ENCODE measurements at places on chromosomes 5 and 9.

GRCh38 chr5:176664886-176665285 is 17.6 kb downstream of the TSPAN17 start:
- no peak for DNase-seq

DNA sequence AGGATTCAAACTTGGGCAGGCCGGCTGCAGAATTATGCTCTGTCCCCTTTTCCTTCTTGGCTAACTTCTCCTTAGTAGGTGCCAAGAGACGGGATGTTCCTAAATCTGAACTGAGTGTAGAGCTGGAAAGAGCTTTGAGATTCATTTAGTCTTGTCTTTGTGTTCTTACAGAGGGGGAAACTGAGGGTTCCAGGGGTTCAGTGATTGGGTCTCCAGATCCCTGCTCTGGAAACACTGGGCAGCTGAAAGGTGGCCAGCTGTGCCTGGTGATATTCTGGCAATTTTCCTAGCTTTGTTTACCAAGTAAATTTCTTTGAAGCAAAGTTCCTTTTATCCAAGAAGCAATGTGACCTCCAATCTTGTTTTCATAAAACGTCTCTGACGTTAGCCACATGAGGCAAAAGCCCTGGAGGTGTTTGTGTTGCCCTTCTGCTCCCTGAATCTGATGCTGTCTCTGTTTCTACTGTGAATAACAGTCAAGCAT is 288.7 kb downstream of the ZSWIM6 start:
- DNase-seq = no peak

- no peak for DNase-seq
Observed at GRCh38 chr5:150219142-150219541, 29.3 kb downstream of the SLC6A7 start.

DNA sequence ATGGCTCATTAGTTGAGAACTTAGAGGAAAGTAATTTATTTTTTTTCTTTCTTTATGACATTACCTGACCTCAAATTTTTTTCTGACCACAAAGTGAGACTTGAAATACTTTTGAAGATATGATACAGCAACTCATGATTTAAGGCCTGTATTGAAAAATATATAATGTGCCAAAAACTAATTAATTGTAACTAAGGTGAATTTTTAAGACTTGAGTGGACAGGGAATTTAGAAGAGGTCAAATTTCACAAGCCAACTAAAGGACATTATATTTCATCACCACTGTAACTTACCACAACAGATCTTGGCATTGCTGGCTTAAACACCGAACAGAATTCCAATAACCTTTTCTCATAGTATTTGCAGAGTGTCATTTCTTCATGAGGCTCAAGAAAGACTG is 1.8 kb downstream of the CCNH start:
- no peak for DNase-seq

- no peak for DNase-seq
Observed at GRCh38 chr9:12759761-12760160, 15.1 kb upstream of the LURAP1L start.

DNA sequence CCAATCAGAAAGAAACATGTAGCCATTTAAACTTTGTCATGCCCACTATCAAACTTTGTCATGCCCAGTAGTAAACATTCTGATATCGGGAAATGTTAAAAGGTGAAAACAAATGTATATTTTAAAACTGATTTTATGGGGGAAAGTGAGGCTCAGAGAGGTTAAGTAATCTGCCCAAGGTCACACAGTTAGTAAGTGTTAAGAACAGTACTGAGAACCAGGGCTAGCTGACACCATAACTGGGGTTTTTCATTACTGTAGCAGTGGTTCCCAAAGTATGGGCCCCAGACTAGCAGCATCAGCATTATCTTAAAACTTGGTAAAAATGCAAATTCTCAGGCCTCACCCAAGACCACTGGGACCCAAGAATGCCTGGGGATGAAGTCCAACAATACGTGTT is 9.9 kb upstream of the FRRS1L start:
- DNase-seq = no peak

DNA sequence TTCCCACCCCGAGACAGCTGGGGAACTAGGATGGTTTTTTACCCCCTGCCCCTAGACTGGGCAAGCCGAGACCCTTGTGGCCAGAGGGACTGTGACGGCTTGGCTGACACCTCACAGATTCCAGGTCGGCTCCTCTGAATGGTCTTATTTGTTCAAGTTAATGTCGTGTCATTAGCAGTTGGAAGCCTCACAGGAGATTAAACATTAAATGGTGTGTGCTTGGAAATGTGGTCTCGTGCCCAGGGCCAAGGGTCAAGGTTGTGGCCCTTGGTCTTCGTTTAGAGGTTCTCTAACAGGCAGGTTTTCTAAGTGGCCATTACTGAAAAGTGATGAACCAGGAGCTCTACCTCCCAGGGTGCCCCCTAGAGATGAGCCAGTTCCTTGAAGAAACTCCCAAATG is 61.2 kb upstream of the RXRA start:
- DNase-seq = no peak

DNA sequence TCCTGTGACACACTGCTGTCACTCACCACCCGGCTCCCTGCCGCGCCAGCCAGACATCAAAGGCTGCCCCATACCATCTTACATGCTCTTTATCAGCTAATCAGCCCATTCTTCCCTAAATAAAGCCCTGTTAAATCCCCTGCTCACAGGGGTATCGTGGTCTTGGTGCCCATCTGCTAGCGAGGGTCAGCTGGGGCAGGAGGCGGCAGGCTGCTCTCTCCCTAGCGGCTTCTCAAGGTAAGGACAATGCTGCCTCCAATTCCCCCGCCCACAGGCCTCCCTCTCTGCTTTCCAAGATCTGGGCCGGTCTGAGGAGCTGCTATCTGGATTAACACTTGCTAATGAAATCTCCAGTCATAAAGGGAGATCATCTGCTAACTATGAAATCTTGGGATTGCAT is 26.8 kb downstream of the BARHL1 start:
- no peak for DNase-seq

DNA sequence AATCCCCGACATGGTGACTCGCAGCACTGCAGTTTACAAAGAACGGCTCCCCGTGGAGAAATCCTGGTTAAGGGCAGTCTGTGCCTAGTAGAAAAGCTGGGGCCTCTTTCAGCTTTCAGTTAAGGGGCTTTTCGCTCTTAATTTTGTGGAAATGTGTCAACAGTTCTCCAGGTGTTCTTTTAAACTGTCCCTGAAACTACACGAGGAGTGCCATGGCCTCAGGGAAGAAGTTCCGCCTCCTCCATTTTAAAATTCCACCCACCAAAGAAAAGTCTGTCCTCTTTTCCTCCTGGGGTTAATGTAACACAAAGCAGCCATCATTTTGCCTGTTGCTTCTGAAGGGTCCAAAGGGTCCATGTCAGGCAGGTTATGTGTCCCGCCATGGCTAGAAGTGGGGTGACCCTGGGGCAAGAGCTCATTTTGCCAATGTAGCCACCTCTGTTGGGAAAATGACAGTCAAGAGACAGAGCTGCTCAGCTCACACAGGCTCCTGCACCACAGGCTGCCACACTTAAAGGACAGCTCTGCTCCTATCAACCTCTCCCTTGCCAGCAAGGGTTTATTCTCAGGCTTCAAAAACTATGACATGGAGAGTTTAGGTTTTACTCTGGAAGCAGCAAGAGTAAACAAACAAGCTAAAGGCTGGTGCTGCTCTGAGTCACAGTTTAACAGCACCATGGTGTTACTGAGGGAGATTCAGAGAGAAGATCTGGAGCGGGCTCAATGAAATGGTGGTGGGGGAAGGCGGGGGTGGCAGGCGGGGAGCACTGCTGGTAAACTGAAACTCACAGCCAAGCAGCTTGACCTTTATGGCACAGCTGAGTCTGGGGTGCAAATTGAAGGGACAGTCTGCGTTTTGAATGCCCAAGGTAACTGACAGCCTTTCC is 3.2 kb downstream of the WHRN start:
- peak; percentile 84 for DNase-seq

GRCh38 chr5:150511578-150512367 is 3.8 kb downstream of the NDST1 start:
- peak; percentile 86 for DNase-seq

DNA sequence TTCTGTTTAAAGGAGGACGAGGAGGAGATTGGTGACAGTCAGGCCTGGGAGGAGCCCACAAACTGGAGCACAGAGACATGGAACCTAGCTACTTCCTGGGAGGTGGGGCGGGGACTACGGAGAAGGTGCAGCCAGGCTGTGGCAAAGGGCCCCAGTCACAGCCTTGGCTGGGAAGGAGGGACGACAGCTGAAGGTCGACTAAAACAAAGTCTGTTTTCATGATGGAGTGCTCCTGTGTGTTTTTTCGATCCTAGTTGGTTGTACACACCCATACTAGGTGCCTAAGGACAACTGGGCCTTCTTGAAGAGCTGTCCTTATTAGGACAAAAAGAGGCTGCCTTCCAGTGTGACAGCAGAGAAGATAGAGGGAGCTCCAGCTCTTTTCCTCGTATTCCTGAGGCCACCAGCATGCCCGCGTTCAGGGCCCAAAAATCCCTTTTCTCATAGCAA is 2.9 kb downstream of the CCDC107 start:
- no peak for DNase-seq

- no peak for DNase-seq
Observed at GRCh38 chr5:134511796-134512660, 13.4 kb upstream of the JADE2 start.

Data from H54 (cell line).